GM10248 (cell line): ENCODE measurements at places on chromosomes 4 and X.
A peak's percentile ranks its signal among the peaks of the same experiment; 100 is the strongest.

- DNase-seq = no peak
Observed at GRCh38 chr4:123921339-123921738, 524.7 kb downstream of the SPRY1 start.

DNA sequence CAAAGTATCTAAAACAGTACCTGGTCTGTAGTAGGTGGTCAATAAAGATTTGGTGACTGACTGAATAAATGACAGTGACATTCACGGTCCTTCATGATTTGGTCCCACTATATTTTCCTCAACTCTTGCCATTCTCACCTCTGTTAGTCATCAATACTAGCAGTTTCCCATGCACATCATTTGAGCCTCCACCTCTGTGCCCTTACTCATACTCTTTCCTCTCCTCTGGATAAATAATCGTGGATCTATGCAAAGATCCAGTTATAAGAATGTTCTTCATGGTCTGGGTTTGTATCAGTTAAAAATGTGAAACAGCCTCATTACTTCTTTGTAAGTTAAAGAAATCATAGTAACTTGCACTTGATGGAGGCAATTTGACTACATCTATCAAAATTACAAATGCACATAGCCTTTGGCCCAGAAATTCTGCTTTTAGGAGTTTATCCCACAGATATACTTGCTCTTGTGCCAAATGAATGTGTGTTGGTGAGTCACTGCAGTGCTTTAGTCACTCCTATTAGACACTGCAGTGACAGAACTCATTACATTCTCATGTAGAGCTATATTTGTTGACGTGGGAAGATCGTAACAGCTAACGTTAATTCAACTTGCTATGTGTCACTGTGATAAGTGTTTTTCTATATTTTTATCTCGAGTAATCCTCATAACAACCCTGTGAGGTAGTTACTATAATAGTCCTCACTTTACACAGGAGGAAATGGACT lies 121.9 kb upstream of the SMIM10 start:
- DNase-seq = no peak

DNA sequence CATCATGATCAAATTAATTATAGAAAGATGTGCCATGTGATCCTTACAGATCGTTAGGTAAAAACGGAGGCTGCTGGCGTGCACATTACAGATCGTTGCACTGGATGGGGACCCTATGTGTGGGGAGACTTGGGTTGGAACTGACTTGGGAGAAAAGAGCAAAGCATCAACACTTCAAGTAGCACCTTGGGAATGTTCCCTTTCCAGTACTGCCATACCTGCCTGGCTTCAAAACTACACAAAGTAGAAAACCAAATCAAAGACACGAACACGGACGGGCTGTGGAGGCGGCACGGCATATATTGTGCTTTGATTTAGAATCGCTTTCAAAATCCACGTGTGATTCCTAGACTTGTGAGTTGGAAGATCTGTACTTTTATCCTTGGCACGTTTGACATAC lies 898 bp downstream of the CMC4 start:
- DNase-seq = no peak

GRCh38 chr4:26829018-26829417 lies 31.6 kb upstream of the STIM2 start:
- no peak for DNase-seq

- no peak for DNase-seq
Observed at GRCh38 chrX:63738696-63739095, 46.3 kb downstream of the ARHGEF9 start.

- no peak for DNase-seq
Observed at GRCh38 chr4:138845054-138845453, 170.5 kb upstream of the NOCT start.

DNA sequence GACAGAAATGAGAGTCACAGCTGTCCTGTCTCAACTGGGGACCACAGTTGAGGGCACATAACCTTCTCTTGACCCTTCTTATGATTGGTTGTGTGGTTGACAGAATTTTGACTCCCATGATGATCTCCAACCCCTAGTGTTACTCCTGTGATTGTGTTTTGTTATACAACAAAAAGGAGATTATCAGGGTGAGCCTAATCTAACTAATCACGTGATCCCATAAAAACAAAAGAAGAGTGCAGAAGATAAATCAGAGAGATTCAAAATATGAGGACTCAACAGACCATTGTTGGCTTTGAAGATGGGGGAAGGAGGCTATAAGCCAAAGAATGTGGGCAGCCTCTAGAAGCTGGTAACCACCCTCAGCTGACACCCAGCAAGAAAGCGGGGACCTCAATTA lies 72.7 kb downstream of the GUCY2F start:
- DNase-seq = no peak

- DNase-seq = no peak
Observed at GRCh38 chr4:67996127-67996526, 32.8 kb upstream of the TMPRSS11A start.

- DNase-seq = no peak
Observed at GRCh38 chr4:139844459-139845036, 178.9 kb downstream of the MGST2 start.

DNA sequence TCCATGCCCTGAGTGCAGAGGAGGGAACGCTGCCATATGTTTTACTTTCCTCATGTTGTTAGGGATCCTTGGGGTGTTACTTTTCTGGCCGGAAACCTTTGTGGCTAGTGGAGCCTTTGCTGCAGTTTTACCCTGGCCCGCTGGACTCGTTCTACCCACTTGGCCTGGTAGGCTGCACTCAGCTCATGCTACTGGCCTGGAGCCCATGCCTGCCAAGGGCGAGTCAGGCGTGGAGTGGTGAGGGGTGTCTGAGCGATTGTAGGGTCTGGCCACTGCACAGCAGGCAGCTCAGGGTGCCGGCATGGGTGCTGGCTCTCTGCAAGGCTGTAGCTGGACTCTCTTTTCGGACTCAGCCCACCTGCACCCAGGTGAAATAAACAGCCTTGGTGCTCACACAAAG lies 41.4 kb upstream of the IL9R start:
- no peak for DNase-seq

DNA sequence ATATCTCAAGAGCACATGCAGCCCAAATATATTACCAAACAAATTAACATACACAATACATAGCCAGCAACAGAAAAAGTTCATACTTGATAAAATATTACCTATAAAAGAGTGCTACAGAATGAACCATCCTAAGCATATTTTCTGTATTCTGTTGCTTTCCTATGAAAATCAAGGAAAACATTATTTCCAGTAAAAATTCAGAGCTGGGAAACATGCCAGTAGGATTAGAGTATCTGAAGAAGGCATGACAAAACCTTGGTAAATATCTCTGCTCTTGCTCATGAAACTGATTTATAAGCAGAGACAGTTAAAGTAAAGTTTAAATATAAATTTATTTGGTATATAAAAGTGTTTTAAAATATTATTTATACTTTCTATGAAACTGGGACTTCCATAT lies 599.7 kb downstream of the ARAP2 start:
- no peak for DNase-seq

DNA sequence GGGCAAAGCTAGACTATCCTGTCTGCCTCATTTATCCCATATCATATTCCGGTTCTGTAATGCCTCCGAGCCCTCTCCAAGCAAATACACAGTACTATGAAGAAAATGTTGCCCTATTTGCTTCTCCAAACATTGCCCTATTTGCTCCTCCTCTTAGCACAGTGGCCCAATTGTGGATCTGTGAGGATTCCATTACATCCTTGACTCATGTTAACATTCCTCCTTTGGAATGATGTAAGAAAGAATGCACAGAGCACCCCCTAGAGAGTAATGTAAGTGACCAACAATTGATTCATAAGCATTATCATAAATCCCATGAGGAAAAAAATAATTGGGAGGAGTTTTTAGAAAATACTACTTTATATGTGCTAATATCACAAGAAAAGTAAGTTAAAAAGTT lies 11.3 kb upstream of the BTC start:
- DNase-seq = no peak

- DNase-seq = no peak
Observed at GRCh38 chr4:188639479-188640100, 500.3 kb downstream of the TRIML1 start.

DNA sequence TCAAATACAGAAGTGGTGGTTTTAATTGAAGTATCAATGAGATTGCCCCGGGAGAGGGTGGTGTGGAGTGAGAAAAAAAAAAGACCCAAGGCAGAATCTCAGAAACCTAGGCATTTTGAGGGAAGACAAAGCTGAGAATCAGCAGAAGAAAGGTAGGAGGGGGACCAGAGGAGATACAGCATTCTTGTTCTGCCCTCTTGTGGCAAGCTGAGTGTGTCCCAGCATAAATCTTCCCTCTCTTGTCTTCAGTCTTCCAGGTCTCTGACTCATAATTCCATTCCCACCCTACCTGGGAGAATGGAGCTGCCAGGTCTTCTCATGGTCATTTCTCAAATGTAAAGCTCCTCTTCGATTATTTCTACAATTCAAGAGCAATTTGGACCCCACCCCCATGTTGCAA lies 32.7 kb upstream of the MAGED1 start:
- peak; percentile 6 for DNase-seq

- no peak for DNase-seq
Observed at GRCh38 chrX:132216283-132216682, 3.0 kb downstream of the RAP2C start.

DNA sequence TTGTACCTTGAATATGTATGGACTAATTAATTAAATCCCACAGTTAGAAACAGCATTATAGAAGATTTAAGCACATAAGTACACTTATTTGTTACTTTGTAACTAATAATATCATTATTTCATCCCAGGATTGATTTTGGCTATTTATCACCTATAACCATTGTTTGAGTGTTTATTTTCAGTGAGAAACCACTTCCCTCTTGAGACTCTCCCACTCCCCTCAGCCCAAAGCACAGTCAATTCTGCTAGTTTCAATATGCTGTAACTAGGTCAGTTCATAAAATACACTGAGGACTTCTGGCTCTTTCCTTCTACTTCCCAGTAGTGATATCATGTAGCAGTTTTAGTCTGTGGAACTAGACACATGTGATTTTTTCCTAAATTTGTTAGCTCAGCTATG lies 16.3 kb downstream of the OFD1 start:
- no peak for DNase-seq

DNA sequence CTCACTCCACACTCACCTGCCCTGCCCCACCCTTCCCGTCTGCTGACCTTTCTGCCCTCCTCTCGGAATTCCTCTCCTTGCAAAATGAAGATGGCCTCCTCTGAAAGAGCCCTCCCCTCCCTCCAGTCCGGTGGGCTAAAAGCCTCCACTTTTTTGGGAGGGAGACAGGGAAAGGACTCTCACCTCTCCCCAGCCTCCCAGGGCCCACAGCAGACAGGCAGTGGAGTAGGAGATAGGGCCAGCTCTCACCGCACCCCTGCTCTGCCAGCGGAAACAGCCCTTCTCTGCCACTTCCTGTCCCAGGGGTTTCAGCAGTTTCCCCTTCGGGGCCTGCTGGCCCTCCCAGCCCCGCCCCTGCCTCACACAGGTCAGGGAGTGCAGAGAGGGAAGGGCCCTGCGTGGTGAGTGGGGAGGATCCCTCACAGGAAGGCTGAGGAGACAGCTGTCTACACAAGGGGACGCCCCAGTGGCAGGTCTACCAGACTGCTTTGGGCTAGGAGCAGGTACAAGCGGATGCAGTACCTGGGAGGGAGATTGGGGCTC lies 18.2 kb downstream of the ELF4 start:
- peak; percentile 88 for DNase-seq

DNA sequence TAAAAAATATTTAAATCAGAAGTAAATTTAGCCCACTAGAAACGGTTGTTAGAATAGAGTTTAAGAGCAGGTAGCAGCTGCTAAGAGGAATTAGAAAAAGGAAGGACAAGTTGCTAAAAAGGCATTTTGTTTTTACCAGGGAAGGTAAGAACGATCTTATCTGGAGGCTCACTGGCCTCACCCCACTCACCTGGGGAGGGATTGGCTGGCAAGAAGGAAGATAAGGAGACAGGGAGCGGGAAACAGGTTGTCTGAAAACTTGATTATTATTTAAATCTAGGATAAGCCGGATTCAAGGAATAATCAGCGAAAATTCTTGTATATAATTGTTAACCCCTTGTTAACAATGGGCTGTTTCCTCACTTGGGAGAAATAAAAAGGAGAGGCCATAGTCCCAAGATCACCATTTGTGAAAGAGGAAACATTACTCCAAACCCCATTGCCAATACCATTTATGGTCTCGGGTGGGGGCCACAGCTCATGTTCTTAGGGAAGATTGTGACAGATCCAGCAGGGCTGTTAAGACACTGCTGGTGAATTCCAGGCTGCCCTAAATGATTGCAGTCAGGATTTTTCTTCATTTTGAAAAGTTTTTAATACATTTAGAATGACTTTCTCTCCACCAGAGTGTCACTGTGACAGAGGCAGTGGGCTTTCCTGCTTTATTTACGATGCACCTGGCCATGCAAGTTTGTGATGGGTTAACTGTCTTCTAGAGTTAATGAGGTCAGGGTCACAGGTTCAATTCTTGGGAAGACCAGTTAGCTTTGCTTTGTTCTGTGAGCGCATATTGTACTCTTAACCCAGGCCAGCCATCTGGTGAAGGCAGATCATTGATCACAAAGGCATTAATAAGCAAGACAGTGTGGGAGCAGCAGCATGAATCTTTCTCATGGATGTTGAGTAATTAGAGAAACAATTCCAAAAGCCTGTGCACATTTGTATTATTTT lies 106.6 kb downstream of the CEP135 start:
- no peak for DNase-seq

DNA sequence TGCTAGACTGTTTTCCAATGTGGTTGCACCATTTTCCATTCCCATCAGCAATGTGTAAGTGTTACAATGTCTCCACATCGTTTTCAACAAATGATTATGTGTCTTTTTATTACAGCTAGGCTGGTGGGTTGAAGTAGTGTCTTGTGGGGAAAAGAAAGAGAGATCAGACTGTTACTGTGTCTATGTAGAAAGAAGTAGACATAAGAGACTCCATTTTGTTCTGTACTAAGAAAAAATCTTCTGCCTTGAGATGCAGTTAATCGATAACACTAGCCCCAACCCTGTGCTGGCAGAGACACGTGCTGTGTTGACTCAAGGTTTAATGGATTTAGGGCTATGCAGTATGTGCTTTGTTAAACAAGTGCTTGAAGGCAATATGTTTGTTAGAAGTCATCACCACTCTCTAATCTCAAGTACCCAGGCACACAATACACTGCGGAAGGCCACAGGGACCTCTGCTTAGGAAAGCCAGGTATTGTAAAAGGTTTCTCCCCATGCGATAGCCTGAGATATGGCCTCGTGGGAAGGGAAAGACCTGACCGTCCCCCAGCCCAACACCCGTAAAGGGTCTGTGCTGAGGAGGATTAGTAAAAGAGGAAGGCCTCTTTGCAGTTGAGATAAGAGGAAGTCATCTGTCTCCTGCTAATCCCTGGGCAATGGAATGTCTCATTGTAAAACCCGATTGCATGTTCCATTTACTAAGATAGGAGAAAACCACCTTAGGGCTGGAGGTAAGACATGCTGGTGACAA lies 23.0 kb upstream of the UGT2B15 start:
- no peak for DNase-seq

GRCh38 chr4:119493419-119493818 lies 135.2 kb downstream of the PDE5A start:
- no peak for DNase-seq
